H1 (cell line): ENCODE measurements at places on chromosomes 2 and 18. TPM values are rescaled to one million over a fixed set of nuclear protein-coding genes. Genes with fewer than 3 reads are reported as not detected.

DNA sequence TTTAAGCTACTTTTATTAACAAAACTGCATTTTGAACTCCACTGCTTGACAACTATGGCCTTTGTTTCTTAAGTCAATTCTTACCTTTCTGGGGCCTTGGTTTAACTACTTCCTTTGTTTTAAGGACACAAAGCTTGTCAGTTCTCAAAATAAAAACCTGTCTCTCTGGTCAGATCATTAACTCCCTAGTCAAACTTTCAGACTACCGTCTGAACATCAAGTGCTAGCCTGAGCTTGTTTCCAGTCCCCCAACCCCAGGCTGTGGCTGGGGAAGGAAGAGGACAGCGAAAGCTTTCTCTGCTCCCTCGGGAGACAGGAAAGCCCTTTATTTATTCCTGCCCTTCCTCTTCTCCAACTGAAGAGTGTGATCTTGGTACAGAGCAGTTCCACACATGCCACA is 1.7 kb downstream of the SH3YL1 start:
- DNase-seq: no peak

DNA sequence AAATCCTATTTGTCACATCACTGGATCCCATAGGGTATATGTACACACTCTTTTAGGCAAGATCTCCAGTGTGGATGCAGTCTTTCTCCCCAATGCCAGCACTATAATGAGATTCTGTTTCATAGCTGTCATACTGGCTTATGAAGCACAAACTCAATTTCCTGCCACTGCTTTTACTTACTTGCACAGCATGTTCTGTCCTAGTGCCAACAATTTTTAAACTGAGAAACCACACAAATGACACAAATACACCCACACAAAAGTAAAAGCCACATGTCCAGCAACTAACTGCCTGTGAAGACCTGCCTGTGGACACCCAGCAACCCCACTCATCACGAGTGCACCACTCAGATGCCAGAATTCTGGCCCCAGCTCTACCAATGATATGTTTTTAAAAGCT is 29.6 kb upstream of the RNU4ATAC start:
- H3K27ac ChIP-seq: no peak overlapping the region
- no peaks in the 10 kb centered on the region for H3K27me3 ChIP-seq
- H3K4me1 ChIP-seq: no peaks in the 10 kb centered on the region
- H3K4me3 ChIP-seq: no peak overlapping the region

DNA sequence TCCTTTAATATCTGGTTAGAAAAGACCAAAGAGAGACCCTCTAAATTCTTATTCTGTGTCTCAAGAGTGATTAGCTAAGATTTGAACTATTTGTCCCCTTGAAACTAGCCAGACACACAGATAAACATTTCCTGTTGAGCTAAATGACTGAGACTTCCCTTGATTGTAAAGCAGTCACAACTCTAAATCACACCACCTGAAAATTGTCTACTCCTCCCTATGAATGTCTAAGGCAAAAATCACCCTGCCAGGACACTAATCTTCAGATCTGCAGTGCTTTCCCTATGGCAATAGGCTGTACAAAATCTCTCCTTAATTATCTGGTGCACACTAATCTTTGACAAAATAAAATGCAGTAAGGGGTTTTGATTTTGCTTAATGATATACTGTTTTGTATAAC is 200.5 kb upstream of the GULP1 start:
- no peaks in the 10 kb centered on the region for H3K36me3 ChIP-seq
- no peak for DNase-seq
- H3K27ac ChIP-seq: no peak overlapping the region
- no peak overlapping the region for H3K4me3 ChIP-seq
- no peaks in the 10 kb centered on the region for H3K4me1 ChIP-seq

Gene C18orf32
- 20.1 and 22.9 TPM in 2 replicates for total RNA-seq

GRCh38 chr2:1802469-1803216 is 58.3 kb upstream of the PXDN start:
- no peaks in the 10 kb centered on the region for H3K27me3 ChIP-seq
- DNase-seq: no peak
- H3K27ac ChIP-seq: no peak overlapping the region

Gene TMEM198
- 10.2 and 11.0 TPM in 2 replicates for total RNA-seq

DNA sequence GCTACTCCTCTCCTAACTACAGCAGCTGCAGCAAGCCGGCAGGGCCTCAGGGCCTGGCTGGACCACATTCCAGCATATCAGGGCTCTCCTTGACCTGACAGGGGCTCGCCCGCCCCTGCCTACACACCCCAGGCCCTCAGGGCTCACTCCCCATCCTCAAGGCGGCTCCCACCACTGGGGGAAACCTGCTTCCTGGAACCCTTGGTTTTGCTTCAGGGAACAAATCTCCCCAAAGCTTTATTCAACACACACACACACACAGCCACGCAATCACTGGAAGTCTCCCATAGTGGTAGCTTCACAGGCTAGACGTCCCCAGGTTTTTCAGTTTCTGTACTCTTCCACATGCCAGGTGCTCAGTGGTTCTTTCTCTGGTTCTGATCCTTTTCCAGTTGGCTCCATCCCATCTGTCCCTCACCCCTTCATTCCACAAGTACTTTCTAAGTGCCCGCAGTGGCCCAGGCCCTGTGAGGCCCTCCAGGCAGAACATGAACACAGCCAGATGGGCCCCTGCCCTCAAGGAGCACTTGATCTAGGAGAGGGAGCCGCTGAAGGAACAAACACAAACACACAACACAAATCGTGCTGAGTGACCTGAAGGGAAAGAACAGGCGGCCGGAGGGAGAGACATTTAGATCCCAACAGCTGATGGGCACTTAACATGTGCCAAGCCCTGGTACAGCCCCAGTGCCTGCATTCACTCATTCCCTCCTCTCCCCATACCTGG is 51.1 kb downstream of the TNS1 start:
- no peak for DNase-seq
- no peak overlapping the region for H3K4me3 ChIP-seq
- no peak overlapping the region for H3K27ac ChIP-seq

GRCh38 chr18:9568186-9568585 is 46.2 kb downstream of the PPP4R1 start:
- H3K27ac ChIP-seq: no peak overlapping the region
- H3K4me1 ChIP-seq: no peaks in the 10 kb centered on the region
- no peak for DNase-seq
- no peak overlapping the region for H3K4me3 ChIP-seq

GRCh38 chr2:4976407-4976806 is 715.8 kb upstream of the SOX11 start:
- H3K4me1 ChIP-seq: no peaks in the 10 kb centered on the region
- H3K27me3 ChIP-seq: no peaks in the 10 kb centered on the region
- no peak overlapping the region for H3K27ac ChIP-seq

DNA sequence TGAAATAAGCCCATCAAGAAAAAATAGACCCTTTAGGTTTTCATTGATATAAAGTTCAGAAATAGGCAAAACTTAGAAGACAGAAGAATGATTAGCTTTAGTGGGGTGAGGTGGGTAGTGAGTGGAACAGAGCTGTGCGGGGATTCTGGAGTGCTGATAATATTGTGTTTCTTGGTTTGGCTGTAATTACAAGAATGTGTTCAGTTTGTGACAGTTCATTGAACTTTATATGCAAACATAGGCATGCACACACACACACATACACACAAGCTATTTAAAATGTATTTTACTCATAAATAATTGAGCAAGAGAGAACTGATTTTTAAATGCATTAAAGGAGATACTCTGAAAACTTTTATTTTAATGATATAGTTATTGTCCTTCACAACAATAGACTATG is 17.1 kb downstream of the ARHGAP15 start:
- no peak overlapping the region for H3K4me3 ChIP-seq
- H3K4me1 ChIP-seq: no peaks in the 10 kb centered on the region
- no peak for DNase-seq
- no peaks in the 10 kb centered on the region for H3K36me3 ChIP-seq
- H3K27me3 ChIP-seq: no peaks in the 10 kb centered on the region

GRCh38 chr2:189504238-189504637 is 63.0 kb downstream of the WDR75 start:
- DNase-seq: no peak
- H3K27me3 ChIP-seq: no peaks in the 10 kb centered on the region
- H3K4me3 ChIP-seq: no peak overlapping the region
- H3K27ac ChIP-seq: no peak overlapping the region

Gene RAMP1
- 0.65 and 2.0 TPM in 2 replicates for total RNA-seq

GRCh38 chr2:147363181-147363580 is 481.6 kb upstream of the ACVR2A start:
- no peaks in the 10 kb centered on the region for H3K4me1 ChIP-seq
- H3K27me3 ChIP-seq: no peaks in the 10 kb centered on the region
- no peak overlapping the region for H3K27ac ChIP-seq
- H3K4me3 ChIP-seq: no peak overlapping the region
- no peaks in the 10 kb centered on the region for H3K36me3 ChIP-seq
- DNase-seq: no peak

DNA sequence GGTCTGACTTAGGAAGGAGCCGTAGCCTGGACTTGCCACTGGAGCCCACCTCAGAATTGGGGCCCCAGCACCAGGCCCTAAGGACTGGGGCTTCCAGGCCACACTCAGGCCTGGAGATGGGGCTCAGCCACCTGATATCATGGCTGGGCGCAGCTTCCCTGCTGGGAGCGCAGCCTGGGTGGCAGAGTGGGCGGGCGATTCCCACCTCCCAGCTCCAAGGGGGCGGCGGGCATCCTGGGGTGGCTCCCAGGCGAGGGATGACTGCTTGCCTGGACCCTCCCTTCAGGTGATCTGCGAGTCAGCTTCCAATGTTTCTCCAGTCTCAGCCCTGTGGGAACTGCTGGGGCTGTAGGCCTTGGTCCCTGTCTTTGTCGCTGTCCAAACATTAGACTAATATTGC is 20.1 kb downstream of the GPR35 start:
- no peak overlapping the region for H3K4me3 ChIP-seq
- DNase-seq: no peak
- no peak overlapping the region for H3K27ac ChIP-seq
- peaks cover 4% of the 10 kb centered on the region for H3K27me3 ChIP-seq
- no peaks in the 10 kb centered on the region for H3K36me3 ChIP-seq
